Activated CD8-positive, alpha-beta memory T cell treated with anti-CD3 and anti-CD28 coated beads, Interleukin-2, amount 10 ng/mL, durations not matched to agents 7 days and 5 days (primary cell): ENCODE measurements at places on chromosomes 2 and 18. TPM values are rescaled to one million over a fixed set of nuclear protein-coding genes. Genes with fewer than 3 reads are reported as not detected.

DNA sequence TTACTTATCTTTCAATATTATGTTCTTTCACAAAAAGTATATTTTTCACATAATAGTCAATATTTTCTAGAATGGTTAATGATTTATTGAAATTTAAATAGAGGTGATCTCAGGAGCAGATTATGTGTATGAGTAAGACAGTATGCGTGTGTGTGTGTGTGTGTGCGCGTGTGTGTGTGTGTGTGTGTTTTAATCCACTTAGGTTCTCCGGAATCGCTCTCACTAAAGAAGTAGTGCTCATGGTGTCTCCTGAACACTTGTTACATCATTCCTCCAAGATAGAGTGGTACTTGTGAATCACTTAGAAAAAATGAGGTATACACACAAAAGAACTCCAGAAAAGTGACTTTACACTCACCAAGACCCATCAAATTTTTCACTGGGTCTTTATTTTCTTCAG is 91.0 kb upstream of the KCNH7 start:
- no peak overlapping the region for H3K4me3 ChIP-seq
- no peaks in the 10 kb centered on the region for H3K4me1 ChIP-seq
- H3K36me3 ChIP-seq = no peaks in the 10 kb centered on the region
- DNase-seq = no peak
- no peaks in the 10 kb centered on the region for H3K27me3 ChIP-seq

GRCh38 chr2:147133286-147133908 is 711.4 kb upstream of the ACVR2A start:
- no peak overlapping the region for H3K27ac ChIP-seq
- H3K4me1 ChIP-seq = no peaks in the 10 kb centered on the region
- DNase-seq = no peak
- no peak overlapping the region for H3K4me3 ChIP-seq
- no peaks in the 10 kb centered on the region for H3K27me3 ChIP-seq

GRCh38 chr2:118232391-118232790 is 144.1 kb downstream of the INSIG2 start:
- no peak overlapping the region for H3K4me3 ChIP-seq
- no peaks in the 10 kb centered on the region for H3K36me3 ChIP-seq
- H3K27me3 ChIP-seq = peaks cover 20% of the 10 kb centered on the region

GRCh38 chr2:189287982-189288521 is 108.5 kb upstream of the COL5A2 start:
- DNase-seq = no peak
- no peaks in the 10 kb centered on the region for H3K27me3 ChIP-seq
- no peak overlapping the region for H3K27ac ChIP-seq
- H3K4me1 ChIP-seq = no peaks in the 10 kb centered on the region

The BCL11A gene
- total RNA-seq = not detected

GRCh38 chr2:60498816-60499429 is 54.5 kb downstream of the BCL11A start:
- peaks cover 16% of the 10 kb centered on the region for H3K4me1 ChIP-seq
- DNase-seq = no peak
- H3K36me3 ChIP-seq = no peaks in the 10 kb centered on the region
- no peak overlapping the region for H3K27ac ChIP-seq
- H3K4me3 ChIP-seq = no peak overlapping the region
- peaks cover 15% of the 10 kb centered on the region for H3K27me3 ChIP-seq

The EGR4 gene
- total RNA-seq = 0.09 TPM

The CNTNAP5 gene
- total RNA-seq = not detected

The RAMP1 gene
- total RNA-seq = 3.9 TPM

DNA sequence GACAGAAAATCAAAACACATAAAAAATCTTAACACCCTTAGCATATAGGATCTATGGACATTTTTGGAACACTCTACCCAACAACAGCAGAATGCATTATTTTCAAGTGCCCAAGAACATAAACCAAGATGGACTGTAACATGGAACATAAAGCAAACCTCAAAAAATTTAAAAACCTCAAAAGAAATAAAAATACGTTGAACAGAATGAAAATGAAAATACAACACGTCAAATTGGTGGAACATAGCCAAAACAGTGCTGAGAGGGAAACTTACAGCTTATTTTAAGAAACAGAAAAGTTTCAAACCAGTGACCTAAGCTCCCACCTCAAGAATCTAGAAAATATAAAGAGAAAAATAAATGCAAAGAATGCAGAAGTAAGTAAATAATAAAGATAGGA is 58.3 kb upstream of the BCL2L11 start:
- H3K27ac ChIP-seq = no peak overlapping the region
- peaks cover 6% of the 10 kb centered on the region for H3K36me3 ChIP-seq
- DNase-seq = no peak
- H3K4me3 ChIP-seq = no peak overlapping the region
- H3K27me3 ChIP-seq = peaks cover 64% of the 10 kb centered on the region
- peaks cover 4% of the 10 kb centered on the region for H3K4me1 ChIP-seq

- no peak for DNase-seq
- no peaks in the 10 kb centered on the region for H3K36me3 ChIP-seq
- H3K27me3 ChIP-seq = peaks cover 14% of the 10 kb centered on the region
- H3K4me3 ChIP-seq = no peak overlapping the region
Observed at GRCh38 chr2:235050980-235051351, 99.1 kb downstream of the SH3BP4 start.

The IL36G gene
- total RNA-seq = not detected

The NEMP2 gene
- 12.9 TPM for total RNA-seq
